Occipital lobe (tissue), 3 donors: ENCODE measurements at places on chromosomes 3 and 15. TPM values are rescaled to one million over a fixed set of nuclear protein-coding genes. Genes with fewer than 3 reads are reported as not detected.
A peak's percentile ranks its signal among the peaks of the same experiment; 100 is the strongest.

Gene KNG1
- not detected for total RNA-seq

Gene CIP2A
- total RNA-seq = 23.7 TPM

DNA sequence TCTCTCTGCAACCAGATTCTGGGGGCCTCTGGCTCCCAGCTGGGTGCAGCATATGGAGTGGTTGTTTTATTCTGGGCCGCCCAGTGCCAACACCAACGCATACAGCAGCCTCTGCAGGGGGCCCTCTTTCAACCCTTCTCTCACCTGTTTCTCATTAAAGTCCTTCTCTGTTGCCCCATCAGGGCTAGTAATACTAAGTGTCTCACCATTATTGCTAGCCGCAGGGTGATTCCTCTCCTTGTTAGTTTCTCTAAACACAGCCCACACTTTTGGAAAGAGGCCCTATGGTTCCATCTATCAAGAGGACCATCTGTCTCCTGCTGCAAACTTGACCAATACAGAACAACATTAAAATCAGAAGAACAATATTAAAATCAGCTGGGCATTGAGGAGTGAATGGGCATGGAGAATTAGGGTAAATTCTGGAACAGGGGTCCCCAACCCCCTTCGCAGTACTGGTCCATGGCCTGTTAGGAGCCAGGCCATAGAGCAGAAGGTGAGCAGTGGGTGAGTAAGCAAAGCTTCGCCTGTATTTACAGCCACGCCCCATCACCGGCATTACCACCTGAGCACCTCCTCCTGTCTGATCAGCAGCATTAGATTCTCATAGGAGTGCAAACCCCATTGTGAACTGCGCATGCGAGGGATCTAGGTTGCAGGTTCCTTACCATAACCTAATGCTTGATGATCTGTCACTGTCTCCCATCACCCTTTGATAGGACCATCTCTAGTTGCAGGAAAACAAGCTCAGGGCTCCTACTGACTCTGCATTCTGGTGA, 36.5 kb downstream of the ALS2CL start:
- no peak for DNase-seq

Gene MYLK
- 15.1 TPM for total RNA-seq

DNA sequence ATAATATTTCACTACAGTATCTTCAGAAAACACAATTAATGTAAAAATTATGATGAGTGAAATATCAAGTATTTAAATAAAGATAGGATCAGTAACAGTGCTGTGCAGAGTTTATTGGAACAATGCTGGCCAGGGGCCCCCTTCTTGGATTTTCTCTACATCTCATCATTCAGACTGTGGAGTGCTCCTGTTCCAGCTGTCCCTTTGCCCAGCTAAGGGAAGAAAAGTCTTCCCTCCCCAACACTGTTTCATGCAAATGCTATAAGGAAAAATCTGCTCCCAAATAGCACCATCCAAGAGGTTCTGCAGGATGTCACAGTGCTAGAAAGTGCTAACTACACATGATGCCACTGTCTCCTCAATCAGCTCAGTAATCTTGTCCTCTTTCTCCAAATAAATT, 64.5 kb downstream of the RPL39L start:
- DNase-seq = no peak

DNA sequence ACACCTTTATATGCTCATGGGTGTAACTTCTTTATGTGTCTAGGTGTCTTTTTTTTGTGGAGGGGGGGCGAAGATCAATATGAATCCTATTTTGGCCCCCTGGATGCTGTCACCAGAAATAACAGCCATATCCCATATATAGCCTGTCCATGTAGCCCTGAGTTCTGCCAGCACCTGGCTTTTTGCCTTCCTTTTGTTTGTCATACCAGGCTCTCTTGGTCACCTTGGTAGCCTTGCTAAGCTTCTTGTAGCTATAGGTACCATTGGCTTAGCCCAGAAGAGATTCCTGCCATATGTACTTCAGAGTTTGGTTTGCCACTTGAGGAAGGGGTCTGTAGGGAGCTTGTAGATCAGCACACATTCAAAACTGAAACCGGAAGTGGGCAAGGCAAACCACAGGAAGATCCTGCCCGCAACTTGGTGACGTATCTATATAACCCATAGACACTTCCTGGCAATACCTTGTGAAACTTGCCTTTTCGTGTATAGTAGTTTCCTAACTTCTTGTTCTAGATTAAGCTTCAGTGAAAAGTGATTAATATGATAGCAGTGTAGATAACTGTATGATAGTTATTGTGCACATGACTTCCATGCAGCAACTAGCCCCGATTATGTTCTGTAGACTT, 11.9 kb downstream of the RASA2 start:
- DNase-seq = no peak

GRCh38 chr3:52436500-52437149, 8.3 kb downstream of the SEMA3G start:
- no peak for DNase-seq

GRCh38 chr3:13329746-13330145, 90.4 kb downstream of the NUP210 start:
- DNase-seq = no peak

- DNase-seq = no peak
Measured at GRCh38 chr3:101169516-101169915, 150.9 kb downstream of the IMPG2 start.

Gene RTP3
- total RNA-seq = not detected

- DNase-seq = no peak
Measured at GRCh38 chr15:61467823-61468222, 238.7 kb upstream of the RORA start.

Gene ROBO2
- 377 TPM for total RNA-seq

Gene ARHGAP31
- 3.7 TPM for total RNA-seq

Gene GALNT15
- total RNA-seq = 2.0 TPM

Gene BRPF1
- 16.8 TPM for total RNA-seq

DNA sequence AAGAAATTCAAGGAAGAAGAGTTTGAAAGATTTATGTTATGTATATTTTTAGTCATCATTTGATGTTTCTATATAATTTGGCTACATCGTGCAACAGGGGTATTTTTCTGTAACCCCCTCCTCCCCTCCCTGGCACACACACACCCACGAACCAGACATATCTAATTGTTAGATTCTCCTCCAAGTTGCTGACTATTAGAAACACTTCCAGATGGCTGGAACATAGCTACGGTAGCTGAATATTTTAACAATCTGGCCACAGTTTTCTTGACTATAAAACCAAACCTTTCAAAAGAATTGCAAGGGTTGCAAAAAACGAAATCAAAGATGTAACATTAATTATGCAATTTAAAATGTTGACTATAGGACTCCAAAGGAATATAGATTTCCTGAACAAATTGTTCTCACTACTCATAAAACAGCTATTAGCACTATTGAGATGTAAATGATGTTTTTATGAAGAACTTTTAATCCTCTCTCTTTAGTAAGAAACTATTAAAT, 154.4 kb downstream of the CHL1 start:
- DNase-seq = no peak

Gene MFN1
- 125 TPM for total RNA-seq

Gene SLC22A14
- total RNA-seq = 0.31 TPM

Gene ADCY5
- 30.7 TPM for total RNA-seq

DNA sequence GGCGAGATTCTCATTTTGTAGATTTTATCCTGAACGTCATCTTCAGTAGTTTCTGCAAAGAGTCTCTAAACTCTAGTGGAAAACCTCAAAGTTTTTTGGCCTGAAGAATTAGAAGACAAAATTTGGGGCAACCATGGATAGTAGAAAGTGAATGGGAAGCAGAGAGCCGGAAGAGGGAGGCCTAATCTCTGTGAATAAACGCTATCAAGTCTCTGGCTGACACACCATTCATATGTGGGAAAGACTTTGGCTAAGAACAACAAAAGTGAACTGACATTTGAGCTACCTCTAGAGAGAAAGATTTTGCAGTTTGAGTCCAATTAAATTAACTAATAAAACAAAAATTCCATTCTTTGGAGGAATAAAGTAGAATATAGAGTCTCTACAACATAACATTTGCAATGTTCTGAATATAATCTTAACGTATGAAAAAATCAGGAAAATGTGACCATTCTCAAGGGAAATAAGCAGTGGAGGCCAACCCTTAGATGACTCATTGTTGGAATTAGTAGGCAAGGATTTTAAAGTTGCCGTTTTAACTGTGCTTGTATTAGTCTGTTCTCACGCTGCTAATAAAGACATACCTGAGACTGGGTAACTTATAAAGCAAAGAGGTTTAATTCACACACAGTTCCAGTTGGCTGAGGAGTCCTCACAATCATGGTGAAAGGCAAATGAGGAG, 184.6 kb downstream of the C3orf38 start:
- DNase-seq = no peak

DNA sequence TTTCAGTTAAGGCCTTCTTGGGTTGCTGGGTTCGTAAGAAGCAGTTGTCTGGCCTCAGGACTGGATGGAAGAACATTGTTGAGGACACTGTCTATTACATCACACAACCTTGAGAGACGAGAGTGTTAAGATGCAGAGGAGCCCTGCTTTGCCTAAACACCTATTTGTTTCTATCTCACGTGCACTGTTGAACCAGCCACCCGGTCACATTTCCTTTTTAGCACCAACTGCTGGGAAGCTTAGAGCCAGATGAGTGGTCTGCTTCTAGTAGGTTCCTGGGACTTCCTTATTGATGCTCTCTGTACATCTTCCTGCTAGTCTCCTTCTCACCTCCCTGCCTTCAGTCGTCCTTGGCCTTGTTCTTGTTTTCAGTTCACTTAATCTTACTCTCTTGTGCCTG, 22.3 kb downstream of the CAND2 start:
- no peak for DNase-seq

GRCh38 chr3:31724116-31724515, 191.4 kb downstream of the STT3B start:
- no peak for DNase-seq

Gene CDCP1
- 0.62 TPM for total RNA-seq

DNA sequence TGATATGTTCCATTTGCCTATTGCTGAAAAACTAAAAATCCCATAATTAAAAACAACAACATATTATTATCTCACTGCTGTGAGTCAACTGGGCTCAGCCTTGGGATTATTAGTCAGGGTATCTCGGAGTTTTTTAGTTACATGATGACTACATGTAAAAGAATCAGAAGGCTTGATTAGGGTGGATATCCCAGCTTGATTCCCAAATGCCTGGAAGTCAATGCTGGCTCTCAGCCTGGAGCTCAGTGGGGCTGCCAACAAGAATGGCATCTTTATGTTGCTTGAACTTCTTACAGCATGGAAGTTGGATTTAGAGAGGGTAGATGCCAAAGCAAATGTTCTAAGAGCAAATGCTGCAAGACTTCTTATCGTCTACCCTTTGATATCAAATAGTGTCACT, 278.5 kb downstream of the PLOD2 start:
- no peak for DNase-seq

- no peak for DNase-seq
Measured at GRCh38 chr3:30282154-30282696, 324.2 kb upstream of the TGFBR2 start.

Gene DPP8
- total RNA-seq = 83.8 TPM

Gene GOLGA8M
- total RNA-seq = not detected

Gene ALCAM
- 119 TPM for total RNA-seq

DNA sequence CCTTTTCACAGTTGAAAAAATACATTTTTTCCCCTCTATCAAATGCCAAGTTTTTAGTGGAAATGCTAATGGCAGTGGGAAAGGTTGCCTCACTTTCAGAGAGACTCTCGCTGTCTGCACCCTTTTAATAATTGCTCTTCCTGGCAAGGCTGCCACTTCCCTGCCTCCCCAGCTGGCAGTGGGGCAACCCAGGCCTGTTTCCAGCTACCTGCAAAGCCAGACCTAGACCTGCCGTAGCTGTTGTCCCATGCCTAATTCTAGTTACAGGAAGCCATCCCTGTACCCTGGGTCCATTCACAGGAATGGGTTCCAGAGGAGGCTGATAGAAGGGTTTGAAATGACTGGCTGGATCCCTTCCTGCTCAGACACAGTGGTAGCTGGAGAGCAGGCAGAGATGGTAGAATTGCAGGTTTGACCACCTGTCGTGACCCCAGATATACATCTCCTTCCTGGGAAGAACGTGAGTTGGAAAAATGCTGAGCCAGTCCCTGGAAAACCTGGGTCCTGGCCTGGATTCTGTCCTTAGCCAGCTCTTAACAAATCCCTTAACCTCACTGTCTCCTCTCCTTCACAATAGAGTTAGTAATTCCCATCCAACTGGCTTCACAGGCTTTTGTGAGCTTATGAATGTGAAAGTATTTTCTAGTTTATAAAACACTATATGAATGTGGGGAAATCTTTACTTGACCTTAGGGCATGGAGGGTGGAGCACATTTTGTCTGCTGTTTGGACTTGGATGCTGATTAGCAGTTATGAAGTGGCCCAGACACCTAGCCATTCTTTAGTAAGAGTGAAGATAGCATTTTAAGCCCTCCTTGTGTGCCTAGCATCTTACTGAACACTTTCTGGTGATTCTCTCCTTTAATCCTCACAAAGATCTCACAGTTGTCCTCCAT, 12.9 kb upstream of the ALPK3 start:
- DNase-seq = no peak

DNA sequence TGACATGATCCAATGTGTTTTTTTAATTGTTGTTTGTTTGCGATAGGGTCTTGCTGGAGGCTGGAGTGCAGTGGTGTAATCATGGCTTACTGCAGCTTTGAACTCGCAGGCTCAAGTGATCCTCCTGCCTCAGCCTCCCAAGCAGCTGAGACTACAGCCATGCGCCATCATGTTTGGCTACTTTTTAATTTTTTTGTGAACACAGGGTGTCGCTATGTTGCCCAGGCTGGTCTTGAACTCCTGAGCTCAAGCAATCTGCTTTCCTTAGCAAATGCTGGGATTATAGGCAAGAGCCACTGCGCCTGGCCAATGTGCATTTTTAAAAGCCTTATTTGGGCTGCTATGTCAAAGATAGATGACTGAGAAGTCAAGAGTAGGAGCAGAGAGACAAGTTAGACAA, 123.0 kb downstream of the EDEM1 start:
- DNase-seq = no peak

- DNase-seq = peak; percentile 94
Measured at GRCh38 chr15:84600687-84601554, at the start of gene ZSCAN2. ZSCAN2 (plus strand) TSS chr15:84601009; CDS start chr15:84603928, 2,919 bp downstream.

- no peak for DNase-seq
Measured at GRCh38 chr15:64032329-64032728, 14.0 kb downstream of the DAPK2 start.

GRCh38 chr3:42489937-42490227, 12.6 kb upstream of the VIPR1 start:
- DNase-seq = no peak

- no peak for DNase-seq
Measured at GRCh38 chr3:185939721-185940120, 1.9 kb upstream of the TRA2B start.

Gene C2CD4A
- total RNA-seq = 0.16 TPM

GRCh38 chr3:3446251-3446650, 266.8 kb upstream of the CRBN start:
- DNase-seq = no peak

Gene RPL15
- 2,822 TPM for total RNA-seq

- no peak for DNase-seq
Measured at GRCh38 chr3:23710555-23710954, 95.2 kb upstream of the UBE2E1 start.

Gene MYL3
- total RNA-seq = not detected

Gene ZNF860
- total RNA-seq = 2.8 TPM

Gene LRRN1
- 21.4 TPM for total RNA-seq

Gene FGF7
- 0.31 TPM for total RNA-seq

GRCh38 chr15:29094711-29095110, 174.9 kb downstream of the NSMCE3 start:
- DNase-seq = no peak

Gene IL17RC
- 4.5 TPM for total RNA-seq

- no peak for DNase-seq
Measured at GRCh38 chr3:71088019-71088708, 495.4 kb downstream of the FOXP1 start.

Gene UNC13C
- total RNA-seq = 47.6 TPM

GRCh38 chr3:9820946-9821345, 10.9 kb downstream of the TTLL3 start:
- DNase-seq = no peak
